Hematopoietic multipotent progenitor cell treated with erythropoietin and hydrocortisone succinate and interleukin-3 and kit ligand, for 17 days (in vitro differentiated cells): ENCODE measurements at places on chromosomes 4 and X.

DNA sequence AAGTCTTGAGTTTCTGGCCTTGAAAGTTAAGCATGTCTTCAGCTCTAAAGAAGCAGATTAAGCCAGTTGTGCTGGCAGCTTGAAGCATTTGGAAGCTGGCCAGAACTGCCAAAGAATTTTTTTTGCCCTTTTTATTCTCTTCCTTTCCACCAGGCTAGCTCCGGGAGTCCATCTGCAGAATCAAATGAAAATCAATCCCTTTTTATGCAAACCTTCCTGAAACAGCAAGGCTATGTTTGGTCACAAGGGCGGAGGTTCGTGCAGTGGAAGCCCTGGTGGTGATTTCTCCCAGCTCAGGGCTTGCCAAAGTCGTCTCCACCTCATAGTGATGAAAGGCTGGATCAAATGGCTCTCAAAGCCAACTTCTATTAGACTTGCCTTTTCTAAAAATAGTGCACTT, 21.6 kb upstream of the C4orf54 start:
- DNase-seq = no peak

GRCh38 chrX:55715847-55716246, 1.7 kb upstream of the RRAGB start:
- DNase-seq = no peak

DNA sequence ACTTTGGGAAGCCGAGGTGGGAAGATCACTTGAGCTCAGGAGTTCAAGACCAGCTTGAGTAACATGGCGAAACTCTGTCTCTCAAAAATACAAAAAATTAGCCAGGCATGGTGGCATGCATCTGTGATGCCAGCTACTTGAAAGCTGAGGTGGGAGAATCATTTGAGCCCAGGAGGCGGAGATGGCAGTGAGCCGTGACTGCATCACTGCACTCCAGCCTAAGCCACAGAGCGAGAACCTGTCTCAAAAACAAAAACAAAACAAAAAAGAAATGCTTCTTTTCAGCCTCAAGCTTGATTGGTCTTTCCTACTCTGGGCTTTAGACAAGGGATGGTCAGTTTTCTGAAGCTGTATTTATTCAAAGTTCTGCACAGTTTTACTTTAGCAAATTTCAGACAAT, 15.8 kb upstream of the DHRSX start:
- no peak for DNase-seq

- no peak for DNase-seq
Observed at GRCh38 chr4:74114234-74114633, 15.2 kb upstream of the CXCL2 start.

- no peak for DNase-seq
Observed at GRCh38 chrX:120144178-120144844, 14.1 kb upstream of the RHOXF2 start.

- DNase-seq = no peak
Observed at GRCh38 chr4:82430964-82431745, 765 bp downstream of the ENOPH1 start.

GRCh38 chrX:63635750-63636149, 149.3 kb downstream of the ARHGEF9 start:
- no peak for DNase-seq

DNA sequence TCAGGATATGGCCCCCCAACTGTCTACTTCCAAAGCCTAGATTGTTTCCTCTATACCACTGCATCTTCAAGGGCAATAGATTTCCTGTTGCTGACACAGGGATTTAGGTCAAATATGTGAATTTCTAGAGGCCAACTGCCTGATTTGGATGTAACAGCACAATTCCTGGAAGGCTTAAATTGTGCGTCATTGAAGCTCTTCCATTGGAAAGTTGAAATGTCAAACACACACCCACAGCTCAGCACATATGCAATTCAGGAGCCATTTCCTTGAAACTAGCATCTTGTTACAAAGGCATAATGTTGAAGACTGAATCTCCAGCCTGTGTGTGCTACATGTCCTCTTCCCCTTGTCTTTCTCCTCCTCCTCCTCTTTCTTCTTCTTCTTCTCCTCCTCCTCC, 158.6 kb downstream of the STK32B start:
- no peak for DNase-seq

GRCh38 chr4:177546745-177547144, 104.5 kb upstream of the AGA start:
- DNase-seq = no peak

DNA sequence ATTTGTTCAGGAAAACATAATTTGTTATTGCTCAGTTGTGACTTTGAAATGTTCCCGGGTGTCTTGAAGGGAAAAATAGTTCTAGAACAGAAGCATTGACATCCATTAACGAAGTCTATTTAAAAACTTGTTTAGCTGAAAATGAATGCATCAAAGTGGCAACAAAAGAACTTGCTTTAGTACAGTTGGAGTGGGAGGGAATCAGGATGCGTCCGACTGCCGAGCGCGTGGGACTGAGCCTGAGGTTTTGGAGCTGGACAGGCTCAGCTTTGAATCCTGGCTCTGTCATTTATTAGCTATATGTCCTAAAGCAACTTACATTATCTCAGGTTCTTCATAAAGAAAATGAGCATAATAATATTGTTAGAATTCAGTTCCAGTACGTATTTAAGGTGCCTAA, 9.0 kb upstream of the ERVMER34-1 start:
- DNase-seq = no peak

- DNase-seq = no peak
Observed at GRCh38 chrX:10467793-10468192, 152.6 kb downstream of the MID1 start.
